ENCODE measurements at places on chromosomes 3 and 15.

DNA sequence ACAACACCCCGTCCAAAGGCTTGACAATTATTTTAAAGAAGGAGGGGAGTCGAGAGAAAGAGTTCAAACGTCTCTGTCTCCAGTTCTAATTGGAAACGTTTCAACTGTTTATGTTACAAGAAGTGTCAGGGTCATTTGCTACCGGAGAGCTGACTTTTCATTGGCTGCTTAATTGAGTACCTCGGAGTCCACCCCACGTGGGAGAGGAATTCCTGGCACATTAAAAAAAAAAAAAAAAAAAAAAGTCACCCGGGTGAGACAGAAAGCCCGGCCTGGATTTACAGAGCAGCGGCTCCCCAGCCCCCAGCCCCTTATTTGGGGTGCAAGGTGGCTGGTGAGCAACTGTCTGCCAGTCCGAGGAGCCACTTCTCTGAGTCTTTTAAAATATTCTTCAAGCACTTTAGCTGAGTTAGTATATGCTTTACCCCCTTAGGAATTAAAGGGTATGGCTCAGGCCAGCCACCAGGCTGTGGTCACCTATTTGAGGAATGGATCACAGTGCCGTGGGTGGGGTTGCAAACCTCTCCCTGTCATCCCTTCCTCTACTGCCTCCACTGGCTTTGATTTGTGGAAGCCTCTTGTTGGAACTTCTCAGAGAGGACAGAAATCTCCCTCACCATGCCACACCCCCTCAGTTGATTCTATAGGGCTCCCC lies 3.9 kb upstream of the TLE3 start:
- no peak for DNase-seq

DNA sequence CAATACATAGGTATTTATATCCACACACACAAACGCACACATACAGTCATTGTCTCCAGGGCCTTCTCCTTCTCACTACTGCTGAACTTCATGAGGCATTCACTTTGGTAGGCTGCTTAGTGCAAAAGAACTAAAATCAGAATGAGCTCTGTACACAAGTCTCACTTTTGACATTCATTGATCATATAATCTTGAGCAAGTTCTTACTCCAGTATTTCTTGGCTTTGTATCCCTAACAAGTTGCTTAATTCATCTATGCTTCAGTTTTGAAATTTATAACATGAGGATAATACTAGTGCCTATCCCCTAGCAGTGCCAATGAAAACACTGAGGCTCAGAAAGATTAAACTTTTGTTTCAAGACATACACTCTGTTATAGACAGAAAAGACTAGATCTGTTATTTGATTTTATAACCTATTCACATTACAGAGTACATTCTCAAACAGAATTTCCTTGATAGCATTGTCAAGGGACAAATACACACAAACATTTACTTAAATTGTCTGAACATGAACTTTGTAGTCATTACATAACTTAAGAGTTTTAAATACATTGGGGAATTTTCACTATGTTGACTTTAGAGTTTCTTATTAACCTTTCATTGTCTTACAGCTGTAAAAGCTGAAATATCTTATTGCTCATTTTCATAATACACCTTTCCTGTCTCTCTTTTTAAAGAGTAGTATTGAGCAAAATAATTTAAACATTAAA lies 55.0 kb upstream of the SI start:
- no peak for DNase-seq

GRCh38 chr15:42199126-42199525 lies 9.0 kb downstream of the VPS39 start:
- no peak for DNase-seq

DNA sequence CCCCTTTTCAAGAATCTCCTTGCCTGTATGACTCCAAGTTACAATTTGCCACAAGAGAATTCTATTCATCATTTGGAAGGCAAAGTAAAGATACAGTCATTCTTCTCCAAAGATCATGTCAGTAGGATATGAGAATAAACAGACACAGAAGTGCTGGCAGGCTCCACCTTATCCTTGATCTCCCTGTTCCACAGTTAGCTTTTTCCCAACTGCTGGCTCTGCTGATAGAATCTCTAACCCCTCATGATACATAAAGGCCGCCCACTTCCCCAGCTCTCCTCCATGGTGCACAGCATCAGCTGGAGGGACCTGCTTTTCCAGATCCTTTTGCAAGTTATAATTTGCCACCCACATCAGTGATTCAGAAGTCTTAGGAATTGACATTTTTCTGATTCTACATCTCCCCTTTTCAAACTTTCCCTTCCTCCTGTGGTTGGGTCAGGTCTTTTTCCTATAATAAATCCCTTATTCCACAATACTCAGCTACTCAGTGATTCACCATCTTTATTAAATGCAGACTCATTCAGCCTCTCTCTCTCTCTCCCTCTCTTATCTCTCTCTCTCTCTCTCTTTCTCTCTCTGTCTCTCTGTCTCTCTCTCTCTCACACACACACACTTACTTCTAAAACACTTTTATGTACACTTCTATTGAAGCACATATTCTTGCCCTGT lies 465.4 kb downstream of the GBE1 start:
- no peak for DNase-seq

DNA sequence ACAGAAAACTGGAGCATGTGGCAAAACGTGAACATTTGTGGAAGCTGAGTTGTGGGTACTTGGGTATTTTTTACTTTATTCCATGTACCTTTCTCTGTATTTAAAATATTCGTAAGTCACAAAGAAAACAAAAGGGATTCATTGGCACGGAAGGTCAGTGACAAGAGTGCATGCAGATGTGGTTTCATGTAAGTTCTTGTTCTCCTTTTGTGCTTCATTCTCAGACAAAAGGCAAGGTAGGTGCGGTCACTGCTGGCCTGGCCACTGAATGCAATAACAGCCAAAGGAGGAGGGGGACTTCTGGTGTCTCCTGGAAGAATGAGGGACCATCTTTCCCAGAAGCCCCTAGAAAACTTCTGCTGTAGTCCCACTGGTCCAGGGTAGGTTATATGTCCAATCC lies 200.0 kb upstream of the TOPAZ1 start:
- no peak for DNase-seq

DNA sequence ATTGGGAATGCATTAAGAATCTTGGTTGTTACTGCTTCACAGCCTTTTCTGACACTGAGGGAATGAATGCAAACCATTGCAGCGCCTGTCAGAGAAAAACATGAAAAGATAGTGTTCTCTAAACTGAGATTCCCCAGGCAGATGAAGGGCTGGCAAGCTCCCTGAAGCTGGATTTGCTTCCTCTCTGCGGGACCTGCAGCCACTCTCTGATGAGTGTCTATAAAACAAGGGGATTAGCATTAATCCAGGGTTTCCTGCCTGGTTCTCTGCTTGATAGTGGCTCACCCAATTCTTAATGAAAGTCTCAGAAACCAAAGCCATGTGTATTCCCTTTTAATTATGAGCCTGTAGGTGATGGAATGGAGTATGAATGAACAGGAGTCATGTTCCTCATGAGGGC lies 344.3 kb upstream of the UMPS start:
- no peak for DNase-seq

DNA sequence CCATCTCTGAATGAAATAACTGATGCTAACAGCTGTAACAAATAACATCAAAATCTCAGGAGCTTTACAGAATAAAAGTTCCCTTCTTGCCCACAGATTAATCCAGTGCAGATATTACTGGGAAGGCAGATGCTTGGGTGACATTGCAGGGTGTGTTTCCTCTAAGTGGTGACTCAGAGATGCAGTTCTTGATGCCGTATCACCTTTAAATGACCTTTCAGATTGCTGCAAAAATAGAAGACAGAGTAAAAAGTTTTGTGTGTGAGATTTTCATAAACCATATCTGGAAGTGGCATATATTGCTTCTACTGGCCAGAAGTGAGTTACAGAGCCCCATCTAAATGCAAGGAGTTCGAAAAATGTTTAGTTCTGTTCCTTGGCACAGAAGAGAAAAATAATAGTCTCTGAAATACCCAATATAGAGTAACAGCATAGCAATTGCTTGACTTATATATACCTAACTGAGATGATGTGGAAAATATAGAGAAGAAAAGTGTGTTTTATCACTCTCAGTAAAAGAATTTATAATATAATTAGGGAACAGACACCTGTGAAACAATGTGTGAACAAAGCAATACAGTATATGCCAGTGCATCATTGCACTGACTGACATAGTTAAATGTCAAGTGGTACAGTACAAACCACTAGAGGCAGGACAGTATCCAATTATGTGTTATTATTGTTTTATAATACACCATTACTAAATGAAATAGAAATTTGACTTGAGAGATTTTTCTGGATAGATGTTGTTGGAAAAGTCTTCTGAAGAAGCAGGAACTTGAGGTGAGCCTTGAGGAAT lies 430.7 kb upstream of the CBLB start:
- no peak for DNase-seq

- DNase-seq = no peak
These were observed 31.6 kb upstream of the ENTPD3 start for GRCh38 chr3:40355410-40355809.

DNA sequence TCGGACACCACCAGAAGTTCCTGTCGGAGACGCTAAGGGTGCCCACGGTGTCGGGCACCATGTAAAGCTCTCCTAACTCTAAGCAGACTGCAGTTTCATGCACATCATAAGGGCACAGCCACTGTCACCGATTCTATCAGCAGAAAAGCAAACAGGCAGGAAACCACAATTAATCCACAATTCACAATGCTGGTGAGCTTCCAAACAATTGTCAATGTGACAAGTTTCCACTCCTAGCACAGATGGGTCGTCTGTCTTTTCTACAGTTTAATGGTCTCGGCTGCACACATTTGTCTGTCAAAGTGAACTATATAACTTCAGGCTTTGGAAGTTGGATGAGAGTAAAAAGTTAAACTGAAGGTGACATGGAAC lies 8.8 kb upstream of the OCA2 start:
- no peak for DNase-seq

DNA sequence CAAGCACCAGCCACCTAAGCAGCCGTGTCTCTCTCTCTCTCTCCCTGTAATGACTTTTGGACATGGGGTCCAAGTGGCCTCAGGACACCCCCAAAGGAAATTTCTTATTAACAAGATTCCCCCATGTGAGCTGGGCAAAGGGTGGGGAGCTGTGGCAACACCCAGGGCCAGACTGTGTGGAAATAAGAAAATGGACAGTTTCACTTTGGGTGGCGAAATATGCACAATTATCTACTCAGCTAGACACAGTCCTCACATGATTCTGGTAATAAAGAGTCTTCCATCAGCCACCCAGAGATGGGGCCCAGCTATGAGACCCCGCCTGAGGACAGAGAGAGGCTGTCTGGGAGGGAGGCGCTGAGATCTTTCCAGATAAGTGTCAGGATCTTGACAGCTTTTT lies 96.8 kb upstream of the TPM1 start:
- no peak for DNase-seq

DNA sequence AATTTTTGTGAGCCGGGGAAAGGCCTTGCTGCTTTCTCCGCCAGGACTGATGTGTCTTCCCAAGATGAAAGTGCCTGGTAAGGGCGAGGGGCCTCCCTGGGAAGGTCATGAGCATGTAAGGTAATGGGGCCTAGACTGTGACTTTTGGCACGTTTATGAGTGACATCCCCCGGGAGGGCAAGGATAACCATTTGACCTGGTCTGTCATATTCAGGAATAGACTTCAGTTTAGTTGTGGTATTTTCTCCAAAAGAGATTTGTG lies 631 bp upstream of the CNBP start:
- DNase-seq = no peak

DNA sequence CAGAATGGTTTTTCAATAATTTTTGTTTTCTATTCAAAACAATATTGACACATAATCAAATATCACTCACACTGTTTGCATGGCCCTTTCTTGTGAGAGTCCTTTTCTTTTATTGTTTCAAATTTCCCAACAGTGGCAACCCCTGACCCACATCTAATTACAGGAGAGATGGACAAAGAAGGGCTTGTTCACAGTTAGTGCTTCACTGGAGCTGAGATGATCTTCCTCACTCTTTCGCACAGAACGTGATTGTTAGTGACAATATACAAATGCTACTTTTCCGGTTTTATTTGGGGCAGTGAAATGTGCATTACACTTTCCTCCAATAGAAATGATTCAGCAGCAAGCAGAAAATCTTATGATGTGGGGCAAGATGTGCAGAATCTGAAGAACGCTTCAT lies 38.6 kb upstream of the TTC14 start:
- DNase-seq = no peak

DNA sequence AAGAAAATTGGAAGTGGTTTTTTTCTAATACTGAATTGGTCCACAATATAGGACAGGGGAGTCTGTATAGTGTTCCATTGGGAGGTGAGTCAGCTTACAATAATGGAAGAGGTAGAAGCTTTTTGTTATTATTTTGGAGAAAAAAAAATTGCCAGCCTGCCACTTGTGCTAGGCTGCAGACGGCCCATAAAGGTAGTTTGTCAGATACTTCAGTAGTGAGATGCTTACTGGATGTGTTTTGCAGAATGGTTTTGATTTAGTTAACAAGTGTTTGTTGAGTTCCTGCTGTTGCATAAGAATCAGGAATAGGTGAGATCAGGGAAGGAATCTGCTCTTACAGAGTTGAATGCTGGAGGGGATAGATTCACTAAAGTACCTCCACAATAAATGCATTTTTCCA lies 1.0 kb downstream of the DTWD1 start:
- no peak for DNase-seq

- DNase-seq = no peak
These were observed 318.6 kb upstream of the ICE2 start for GRCh38 chr15:60797444-60798040.

GRCh38 chr15:40594429-40594836 lies 384 bp downstream of the KNL1 start:
- DNase-seq = peak; percentile 38

DNA sequence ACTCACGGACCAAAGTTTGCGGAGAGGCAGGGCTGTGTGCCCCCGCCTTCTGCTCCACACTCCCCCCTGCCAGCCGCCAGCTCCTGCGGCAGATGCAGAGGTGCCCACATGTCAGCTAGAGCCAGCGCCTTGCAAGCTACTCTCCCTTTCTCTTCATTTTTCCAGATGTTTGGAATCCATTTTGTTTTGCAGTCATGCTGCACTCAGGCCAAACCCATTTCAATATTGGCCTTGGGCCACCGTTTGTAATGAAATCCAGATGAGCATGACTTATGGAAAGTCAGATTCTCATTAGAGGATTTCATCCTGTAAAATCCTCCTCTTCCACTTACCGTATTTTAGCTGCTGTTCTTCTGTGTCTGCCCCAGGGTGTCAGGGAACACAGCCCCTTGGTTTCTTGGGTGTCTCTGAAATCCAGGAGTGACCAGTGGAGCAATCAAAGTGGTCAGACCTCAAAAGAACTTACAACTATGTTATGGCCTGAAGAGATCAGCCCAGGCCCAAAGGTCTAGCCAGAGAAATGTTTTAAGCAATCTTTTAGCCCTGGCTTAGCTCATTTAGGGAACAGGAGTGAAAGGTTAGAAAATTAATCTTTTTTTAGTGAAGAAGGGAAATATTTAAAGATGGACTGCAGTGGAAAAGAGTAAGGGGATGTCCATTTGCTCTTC lies 65.8 kb downstream of the AAGAB start:
- DNase-seq = no peak

DNA sequence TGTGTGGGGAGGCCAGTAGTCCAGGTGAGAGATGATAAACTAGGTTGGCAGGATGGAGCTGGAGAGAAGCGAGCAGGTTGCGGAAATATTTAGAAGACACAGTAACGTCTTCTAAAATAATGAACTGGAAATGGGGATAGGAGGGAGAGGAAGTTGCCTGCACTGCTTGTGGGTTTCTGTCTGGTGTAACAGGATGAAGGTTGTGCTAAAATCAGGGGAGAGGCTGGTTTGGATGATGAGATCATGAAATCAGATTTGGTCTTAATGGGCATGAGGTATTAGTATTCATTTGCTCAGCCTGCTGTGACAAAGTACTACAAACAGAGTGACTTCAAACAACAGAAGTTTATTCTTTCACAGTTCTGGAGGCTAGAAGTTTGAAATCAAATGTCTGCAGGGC lies 32.1 kb upstream of the TNFAIP8L3 start:
- no peak for DNase-seq

- no peak for DNase-seq
These were observed 36.9 kb downstream of the GPR171 start for GRCh38 chr3:151166161-151166560.

All from GM18507 (cell line).